ENCODE measurements at places on chromosomes 2 and 18.

- no peak for DNase-seq
Observed at GRCh38 chr2:177909962-177910361, 162.6 kb downstream of the PDE11A start.

GRCh38 chr2:171943869-171944268, 21.6 kb downstream of the HAT1 start:
- no peak for DNase-seq

DNA sequence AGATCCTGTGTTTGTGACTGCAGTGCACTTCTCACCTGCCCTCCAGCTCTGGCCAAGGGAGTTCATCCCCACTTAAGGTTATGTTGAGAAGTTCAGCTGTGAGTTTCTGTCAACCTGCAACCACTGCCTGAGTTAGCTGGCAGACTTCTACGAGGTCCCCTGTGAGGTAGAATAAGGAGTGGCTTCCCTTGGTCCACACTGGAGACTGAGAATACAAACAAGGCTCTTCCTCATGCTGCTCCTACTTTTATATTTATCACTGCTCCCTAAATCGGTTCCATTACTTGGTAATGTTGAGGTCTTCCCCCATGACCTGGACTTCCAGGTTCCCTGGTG, 353.2 kb upstream of the CWC22 start:
- no peak for DNase-seq

GRCh38 chr2:10985260-10985659, 73.5 kb downstream of the KCNF1 start:
- no peak for DNase-seq

GRCh38 chr2:61853086-61853846, 594 bp downstream of the FAM161A start:
- DNase-seq: no peak

All from suppressor macrophage treated with lipopolysaccharide for 4 hours (primary cell).